ENCODE measurements at places on chromosomes 13 and 19.

GRCh38 chr19:45354241-45354842 is 13.8 kb downstream of the KLC3 start:
- DNase-seq, result no peak

DNA sequence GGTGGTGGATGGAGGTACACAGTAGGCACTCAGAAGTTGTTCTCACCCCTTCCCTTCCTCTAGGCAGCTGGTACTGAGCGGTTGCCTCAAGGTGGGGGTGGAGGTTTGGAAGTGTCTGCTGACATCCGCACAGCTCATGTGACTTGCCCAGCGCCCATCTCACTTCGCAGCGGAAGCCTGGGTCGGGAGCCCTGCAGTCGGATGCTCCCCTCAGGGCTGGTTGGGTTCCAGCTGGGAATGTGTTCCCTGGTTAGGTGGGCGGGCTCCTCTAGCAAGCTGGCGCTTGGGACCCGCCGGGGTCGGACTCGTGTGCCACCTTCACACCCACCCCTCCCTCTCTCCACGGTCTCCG is 10.2 kb downstream of the PPP1R37 start:
- no peak for DNase-seq

DNA sequence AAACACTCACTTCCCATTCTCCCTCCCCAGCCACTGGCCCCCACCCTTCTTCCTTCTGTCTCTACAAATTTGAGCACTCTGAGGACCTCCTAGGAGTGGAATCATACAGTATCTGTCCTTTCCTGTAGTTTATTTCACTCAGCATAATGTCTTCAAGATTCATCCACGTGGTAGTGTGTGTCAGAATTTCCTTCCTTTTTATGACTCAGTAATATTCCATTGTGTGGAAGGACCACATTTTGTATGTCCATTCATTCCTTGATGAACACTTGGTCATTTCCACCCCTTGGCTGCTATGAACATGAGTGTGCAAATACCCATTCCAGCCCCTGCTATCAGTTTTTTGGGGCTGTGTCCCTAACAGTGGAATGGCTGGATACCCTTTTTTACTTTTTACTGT is 9.8 kb downstream of the KLF2 start:
- no peak for DNase-seq

DNA sequence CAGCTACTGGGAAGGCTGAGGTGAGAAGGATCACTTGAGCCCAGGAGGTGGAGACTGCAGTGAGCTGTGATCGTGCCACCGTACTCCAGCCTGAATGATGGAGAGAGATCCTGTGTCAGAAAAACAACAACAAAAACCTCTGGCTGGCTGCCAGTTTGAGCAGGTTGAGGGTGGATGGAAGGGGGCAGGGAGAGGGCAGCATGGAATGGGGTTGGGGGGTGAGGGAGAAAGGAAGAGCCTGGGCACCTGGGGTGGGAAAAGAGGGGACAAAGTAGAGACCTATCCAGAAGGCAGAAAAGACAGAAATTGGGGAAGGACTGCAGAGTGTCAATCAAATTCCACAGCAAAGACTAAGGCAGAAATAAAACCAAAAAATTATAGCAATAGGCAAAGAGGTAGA is 4.7 kb downstream of the SLC1A5 start:
- DNase-seq, result no peak

GRCh38 chr13:41577436-41577835 is 120.1 kb downstream of the RGCC start:
- DNase-seq, result no peak

Measured in right forelimb (tissue), 1 donor.